ENCODE measurements at places on chromosomes 4 and X.

DNA sequence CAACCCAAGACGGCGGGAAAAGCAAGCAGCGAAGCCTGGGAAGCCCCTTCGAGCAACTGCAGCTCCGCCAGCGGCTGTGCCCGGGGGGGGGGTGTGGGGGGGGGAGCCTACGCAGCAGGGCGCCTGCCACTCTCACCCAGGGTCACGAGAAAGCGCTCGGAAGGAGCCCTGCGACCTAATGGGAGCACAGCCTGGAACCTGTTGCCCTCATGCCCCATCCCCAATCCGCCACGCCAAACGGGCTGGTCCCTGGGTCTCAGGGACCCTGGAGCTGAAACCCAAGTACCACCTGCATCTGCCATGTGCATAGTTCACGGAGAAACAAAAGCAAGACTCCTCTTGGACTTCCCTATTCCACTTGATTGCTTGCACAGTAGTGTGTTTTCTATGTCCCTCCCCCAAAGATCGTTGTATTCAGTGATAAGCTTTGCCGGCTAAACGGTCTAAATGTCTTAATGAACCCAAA lies 359 bp upstream of the GAB3 start:
- no peak for DNase-seq

- no peak for DNase-seq
These were observed 126.8 kb downstream of the NAA11 start for GRCh38 chr4:79198951-79199587.

GRCh38 chr4:63226229-63226628 lies 1183.0 kb downstream of the TECRL start:
- no peak for DNase-seq

GRCh38 chr4:85823295-85823694 lies 348.3 kb downstream of the ARHGAP24 start:
- DNase-seq: no peak

GRCh38 chr4:14874990-14875389 lies 127.3 kb upstream of the CPEB2 start:
- no peak for DNase-seq

- no peak for DNase-seq
These were observed 247.4 kb upstream of the CTSO start for GRCh38 chr4:156201050-156201449.

DNA sequence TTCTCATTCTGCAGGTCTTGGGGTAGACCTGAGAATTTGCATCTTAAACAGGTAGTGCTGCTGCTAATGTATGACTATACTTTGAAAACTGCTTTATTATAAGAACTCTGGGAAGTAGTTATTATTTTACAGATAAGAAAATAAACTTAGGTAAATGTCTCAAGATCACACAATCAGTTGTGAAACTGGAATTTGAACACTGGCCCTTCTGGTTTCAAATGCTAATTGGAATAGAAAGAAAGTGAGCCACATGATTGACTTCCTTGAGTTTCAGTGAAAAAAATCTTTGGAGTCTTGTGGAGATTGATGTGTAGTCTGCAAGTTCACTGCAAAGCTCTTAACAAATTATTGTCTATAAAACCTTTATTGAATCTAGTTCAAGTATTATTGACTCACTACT lies 44.5 kb downstream of the FTHL17 start:
- DNase-seq: no peak

GRCh38 chrX:20320461-20321159 lies 53.9 kb upstream of the RPS6KA3 start:
- no peak for DNase-seq

GRCh38 chr4:121026034-121026433 lies 46.3 kb downstream of the NDNF start:
- no peak for DNase-seq

GRCh38 chr4:5921981-5922380 lies 29.1 kb upstream of the CRMP1 start:
- DNase-seq: no peak

GRCh38 chr4:115596265-115597001 lies 483.0 kb upstream of the NDST4 start:
- no peak for DNase-seq

DNA sequence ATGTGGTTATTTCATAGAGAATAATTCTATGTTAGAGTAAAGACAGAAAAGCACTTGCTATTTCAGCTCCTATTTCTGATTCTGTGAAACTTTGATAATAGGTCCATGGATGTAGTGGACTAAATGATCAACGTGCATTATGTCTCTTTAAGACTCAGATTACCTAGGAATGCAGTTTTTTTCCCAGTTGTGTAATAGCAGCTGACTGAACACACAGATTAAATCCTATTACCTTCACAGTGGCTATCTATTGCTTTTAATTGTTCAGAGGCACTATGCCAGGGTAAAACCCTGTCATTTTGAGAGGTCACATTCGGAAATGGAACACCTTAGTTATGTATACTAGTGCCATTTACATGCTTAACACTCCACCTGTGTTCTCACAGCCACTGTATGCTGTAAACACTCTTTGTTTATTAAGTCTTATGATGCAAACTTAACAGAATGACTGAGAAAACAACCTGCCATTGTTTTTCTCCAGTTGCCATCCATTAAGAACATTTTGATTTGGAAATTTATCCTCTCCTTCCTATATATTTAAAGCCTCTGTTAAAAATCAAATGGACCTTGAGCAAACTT lies 70.5 kb downstream of the HPGD start:
- DNase-seq: no peak

DNA sequence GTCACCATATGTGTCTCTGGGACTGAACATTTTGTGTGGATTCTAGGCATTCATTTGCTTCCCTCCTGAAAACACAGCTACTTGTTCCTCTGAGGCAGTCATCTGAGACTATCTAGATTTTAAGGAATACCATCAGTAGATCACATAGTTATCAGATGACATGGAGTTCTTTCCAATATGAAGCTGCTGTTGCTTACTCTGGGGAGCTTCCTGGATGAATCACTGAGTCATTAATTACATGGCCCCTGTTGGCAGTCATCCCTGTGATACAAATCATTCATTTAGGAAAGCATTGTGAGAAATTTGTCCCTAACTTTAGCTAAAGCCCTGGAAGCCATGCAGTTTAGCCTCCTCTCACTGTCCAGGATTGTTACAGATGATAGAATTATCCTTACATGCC lies 98.2 kb upstream of the ARSJ start:
- DNase-seq: no peak

DNA sequence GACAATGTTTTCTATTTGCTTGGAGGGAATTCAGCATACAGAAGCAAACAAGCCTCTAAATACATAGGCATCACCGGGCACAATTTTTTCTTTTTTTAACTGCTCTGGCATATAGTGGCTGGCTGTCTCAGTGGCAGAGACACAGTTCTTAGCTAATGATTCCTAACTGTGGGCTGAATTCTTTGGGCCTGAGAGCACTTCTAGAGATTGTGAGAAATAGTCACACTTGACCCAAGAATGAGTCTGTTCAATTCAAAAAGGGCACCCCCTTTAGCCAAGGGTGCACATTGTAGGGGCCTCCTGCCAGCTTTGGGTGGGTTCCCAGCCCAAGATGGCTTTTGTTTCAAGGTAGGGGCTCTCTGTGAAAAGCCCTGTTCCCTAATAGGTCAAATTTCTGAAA lies 345.7 kb downstream of the ARHGAP10 start:
- no peak for DNase-seq

GRCh38 chr4:25861280-25861950 lies 1.4 kb downstream of the SEL1L3 start:
- DNase-seq: no peak

DNA sequence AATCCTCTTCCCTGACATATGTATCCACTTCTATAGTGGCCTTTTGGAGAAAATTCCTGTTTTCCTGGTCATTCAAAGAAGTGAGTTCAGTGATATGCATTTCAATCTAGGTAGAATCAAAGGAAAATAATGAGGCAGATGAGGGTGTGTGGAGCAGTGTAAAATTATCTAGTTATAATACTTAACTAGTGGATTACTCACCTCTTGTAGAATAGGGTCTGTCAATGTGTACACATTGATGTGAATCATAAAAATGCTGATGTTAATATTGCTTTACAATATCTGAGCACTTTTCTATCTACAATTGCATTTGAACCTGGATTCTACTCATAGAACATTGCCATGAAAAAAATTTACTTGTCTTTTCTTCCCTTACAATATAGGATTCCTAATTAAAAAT lies 293.5 kb downstream of the GBA3 start:
- DNase-seq: no peak
